ENCODE measurements at places on chromosomes 7 and 10.

GRCh38 chr7:105990727-105991453 is 27.8 kb downstream of the CDHR3 start:
- DNase-seq = no peak

DNA sequence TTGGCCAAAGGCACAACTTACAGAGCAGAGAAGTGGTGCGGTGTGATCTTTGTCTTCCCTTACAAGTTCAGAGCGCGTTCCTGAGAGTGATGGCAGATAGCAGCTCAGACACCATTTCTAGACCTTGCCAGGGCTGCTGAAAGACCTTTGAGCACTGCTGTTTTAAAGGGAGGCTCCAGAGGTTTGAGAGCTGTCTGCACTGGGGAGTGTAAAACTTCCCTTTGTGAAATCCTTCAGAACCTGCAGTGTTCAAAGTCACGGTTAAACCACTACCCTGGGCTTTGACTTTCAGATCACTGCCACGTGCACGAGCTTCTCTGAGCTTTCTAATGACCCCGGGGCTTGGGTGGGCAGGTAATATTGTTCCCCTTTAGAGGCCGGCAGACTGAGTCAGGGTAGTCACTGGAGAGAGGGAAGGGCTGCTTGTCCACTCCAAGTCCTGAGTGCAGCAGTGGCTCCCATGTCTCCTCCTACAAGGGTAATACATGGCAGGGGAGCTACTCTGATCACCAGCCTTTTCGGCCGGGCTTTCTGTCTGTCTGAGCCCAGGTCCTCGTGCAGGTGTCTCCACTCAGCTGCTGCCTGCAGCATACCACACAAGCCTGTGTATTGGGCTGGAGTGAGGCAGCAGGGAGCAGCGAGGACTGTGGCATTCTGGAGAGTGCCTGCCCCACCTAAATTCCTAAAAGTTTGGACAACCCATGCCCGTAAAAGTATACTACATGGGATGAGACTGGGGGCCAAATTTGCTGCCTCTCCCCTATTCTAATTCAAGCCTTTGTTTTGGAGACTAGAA is 63.3 kb downstream of the ZMIZ1 start:
- DNase-seq = no peak

DNA sequence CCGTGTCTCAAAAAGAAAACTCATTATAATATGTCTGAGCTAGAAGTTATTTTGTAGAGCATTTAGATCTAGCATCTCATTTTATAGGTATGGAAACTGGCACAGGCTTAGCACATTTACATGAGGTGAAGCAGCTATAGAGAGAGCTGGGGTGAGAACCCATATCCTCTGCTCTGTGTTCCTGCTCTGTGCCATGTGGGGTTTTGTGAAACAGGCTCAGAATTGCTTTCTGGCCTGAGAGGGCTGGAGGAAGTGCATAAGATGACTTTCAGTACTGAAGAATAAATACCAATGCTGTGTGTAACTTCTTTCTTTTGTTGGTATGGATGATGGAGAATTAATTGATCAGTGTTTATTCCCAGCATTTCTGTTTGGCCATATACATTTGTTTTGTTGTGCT is 159.1 kb downstream of the LRRC4 start:
- no peak for DNase-seq

- no peak for DNase-seq
These were observed 258.0 kb upstream of the PRKCQ start for GRCh38 chr10:6838118-6838517.

DNA sequence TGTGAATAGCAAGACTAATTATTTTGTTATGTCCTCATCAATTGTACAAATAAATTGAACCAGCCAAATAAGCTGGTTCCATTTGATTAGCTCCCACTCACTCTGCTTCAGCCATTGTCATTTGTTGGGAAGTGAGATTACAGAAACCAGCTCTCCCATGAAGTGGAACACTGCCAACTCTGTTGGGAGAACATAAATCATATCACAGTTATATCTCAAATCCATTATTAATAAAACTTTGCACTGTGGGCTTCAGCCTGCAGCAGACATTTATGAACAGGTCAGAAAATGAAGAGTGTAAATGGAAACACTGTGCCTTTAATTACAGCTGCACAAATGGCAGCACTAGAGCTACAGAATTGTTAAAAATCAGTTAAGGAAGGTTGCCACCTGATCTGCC is 46.7 kb upstream of the TEX47 start:
- DNase-seq = peak; percentile 91

DNA sequence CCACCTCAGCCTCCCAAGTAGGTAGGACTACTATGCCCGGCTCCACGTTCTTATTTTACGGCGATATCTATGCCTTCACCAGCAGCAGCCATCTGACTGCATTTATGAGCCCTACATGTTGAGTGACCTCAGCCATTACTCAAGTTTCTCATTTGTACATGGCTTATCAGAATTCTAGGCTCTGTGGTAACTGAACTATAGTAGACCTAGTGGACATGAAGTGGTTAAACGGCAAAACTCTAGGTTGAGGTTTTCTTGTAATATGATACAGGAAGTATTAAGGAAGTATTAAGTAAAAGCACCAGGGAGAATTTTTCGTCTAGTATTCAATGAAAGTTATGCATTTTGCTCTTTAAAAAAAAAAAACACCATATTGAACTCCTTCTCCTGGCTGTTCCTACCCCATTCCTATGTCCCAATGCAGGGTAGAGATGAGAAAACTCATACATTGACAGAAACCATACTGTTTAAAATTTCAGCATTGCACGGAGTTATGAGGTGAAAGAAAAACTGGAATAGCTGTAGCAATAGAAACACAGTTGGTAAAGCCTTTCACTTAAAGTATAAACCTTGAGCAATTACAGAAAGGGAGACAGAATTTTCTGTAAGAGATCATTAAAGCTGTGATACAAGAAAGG is 39.8 kb upstream of the EPC1 start:
- DNase-seq = no peak

GRCh38 chr7:101562531-101563197 is 66.4 kb downstream of the MYL10 start:
- DNase-seq = no peak

All from NCI-H1105 treated with DMSO at 0.1 percent for 48 hours (cell line).